ENCODE measurements at places on chromosomes 2 and 18.

DNA sequence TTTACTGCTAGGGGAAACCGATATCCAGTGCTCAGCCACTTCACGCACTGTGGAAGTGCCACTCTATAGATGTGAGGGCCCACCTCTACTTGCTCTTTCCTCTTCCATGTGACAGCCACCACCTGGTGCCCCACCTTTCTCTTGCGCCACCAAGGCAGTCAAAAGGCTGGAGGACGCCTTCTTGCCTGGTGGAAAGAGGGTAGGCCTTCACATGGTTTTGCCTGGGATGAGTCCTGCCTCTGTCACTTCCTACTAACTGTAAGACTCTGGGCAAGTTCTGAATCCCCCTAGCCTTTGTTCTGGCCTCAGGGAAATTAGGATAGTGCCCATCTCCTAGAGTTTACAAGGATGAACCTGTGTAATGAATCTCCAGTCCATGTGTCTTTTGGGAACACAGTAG lies 66.1 kb upstream of the ODC1 start:
- DNase-seq = no peak

DNA sequence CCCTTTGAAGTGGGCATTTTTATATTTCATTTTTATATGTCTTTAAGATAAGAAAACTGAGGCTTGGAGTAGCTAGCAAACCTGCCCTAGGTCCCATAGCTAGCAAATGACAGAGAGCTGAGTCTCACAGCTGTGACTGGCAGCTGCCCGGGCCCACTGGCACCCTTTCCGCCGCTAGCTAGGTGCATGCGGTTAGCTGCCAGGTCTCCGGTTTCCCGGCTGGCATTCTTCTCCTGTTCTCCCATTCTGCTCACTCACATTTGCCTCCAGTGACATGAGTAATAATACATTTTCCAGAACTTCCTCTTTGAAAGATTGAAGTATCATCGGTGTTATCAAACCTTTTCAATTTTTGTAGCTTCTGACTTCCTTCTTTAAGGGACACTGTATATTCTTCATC lies 38.7 kb downstream of the MTCL1 start:
- no peak for DNase-seq

GRCh38 chr2:240868286-240869108 lies at the start of gene AGXT:
Gene AGXT, plus strand, starts transcription at chr2:240868824. Its CDS starts 42 bp downstream, at chr2:240868866.
- no peak for DNase-seq

DNA sequence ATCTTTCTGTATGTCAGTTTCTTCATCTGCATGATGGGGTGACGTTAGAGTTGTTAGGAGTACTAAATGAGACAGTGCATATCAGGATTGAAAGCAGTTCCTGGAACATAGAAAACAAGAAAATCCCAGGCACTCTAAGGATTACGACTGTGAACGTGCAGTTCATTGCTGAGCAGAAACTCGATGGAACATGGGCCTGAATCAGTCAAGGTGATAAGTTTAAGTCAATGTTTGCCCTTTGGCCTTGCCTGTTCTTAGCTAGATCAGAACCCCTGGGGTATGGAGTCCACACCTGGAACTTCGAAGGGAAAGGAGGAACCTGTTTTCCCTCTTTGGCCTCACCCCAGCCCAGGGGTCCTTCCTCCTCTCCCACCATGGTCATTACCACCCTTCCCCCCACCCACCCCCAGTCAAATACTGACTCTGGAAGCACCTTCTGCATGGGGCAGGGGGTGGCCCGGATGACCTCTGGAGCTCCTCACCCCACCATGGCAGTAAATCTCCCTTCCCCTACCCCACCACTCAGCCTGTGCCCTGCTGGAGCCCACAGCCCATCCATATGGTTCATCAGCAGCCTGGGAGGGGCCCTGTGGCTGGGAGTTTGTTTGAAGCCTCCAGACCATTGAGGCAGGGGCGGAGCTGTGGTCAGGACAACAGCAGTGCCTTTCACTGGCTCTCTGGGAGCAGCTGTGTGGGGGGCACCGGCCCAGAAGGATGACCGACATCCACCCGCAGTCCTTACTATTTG lies 164.1 kb downstream of the SMAD7 start:
- DNase-seq = no peak

DNA sequence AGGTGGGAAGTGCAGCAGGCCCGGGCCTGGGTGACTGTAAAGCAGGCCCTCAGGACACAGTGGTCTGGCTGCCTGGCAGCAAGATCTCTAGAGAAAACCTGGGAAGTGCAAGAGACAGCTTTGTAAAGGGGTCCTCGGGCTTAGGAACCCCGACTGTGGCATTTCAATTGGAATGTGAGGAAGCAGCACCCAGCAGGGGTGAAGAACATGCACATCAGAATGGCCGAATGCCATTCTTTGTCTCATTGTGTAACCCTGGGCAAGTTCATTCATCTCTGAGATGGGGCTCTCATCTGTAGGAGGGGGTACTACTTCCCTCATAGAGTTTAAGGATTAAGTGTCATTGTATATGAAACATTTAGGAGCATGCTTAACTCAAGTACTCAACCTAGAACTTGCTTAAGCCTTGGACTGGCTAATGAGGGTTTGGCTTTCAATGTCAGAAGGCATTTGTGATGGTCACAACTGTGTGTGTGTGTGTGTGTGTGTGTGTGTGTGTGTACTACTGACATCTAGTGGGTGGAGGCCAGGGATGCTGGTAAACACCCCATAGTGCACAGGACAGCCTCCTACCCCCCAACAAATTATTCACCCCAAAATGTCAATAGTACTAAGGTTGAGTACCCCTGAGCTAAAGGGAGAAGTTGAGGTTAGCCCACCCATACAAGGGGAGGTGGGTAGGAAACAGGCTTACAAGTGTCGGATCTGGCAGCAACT lies 29.3 kb downstream of the MEX3C start:
- no peak for DNase-seq

DNA sequence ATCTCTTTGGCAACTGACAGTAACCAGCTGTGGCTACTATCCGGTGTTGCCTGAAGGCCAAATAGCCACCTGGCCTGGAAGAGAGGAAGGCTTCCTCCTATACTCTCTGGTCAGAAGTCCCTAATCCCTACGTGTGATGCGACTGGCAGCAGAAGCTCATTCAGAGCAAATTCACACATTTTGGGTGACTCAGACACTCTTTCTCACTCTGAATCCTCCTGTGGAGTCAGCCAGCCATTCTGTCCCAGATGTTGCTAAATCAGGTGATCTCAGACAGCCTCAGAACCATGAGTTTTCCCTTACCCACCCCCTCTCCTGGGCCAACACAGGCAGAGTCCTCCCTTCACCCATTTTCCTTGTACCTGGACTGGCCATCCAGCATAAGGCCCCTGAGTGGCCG lies 34.7 kb downstream of the CFAP53 start:
- DNase-seq = no peak

DNA sequence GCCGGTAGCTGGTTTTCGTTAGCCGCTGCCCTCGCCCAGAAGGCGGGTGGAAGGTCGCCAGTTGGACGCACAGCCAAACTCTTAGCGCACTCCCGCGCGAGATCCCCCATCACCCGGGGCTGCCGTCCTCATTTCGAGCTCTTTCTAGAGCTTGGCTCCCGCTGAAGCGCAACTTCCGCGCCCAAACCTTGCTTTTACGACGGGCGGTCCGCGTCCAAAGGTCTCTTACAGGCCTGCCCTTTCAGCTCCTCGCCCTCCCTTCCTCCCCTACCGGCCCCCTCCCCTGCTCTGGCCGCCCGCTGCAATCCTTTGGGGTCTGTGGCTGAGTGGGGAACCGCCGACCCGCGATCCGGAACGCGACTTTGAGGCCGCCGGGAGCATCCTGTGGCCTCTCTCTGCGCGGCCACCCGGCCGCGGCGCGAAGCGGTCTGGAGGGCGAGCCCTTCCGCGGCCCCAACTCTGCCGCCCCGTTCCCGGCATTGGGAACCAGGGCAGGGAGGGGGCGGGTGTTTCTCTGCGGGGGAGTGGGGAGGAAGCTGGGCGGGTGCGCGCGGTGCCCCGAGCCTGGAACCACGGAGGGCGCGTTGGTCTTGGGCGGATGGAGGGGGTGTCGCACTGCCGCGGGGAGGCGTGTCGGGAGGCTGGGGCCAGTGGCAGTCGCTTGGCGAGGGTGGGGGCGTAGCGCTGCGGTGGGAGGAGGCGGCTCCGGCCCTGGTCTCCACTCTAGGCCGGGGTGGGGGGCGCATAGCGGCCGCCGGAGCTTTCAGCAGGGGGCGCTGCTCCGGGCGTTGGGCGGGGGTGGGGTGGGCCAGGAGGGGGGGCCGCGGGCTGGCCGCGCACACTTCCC lies at the start of gene GDF7:
TSS of gene GDF7 (plus strand) at position 841 of the 847 bp plus-strand sequence. CDS start 96 bp downstream, outside the sequence.
- no peak for DNase-seq

Data from right renal cortex interstitium (tissue), 3 donors.